ENCODE measurements at places on chromosomes 7 and 10. TPM values are rescaled to one million over a fixed set of nuclear protein-coding genes. Genes with fewer than 3 reads are reported as not detected.

Gene SMKR1
- not detected for total RNA-seq

- H3K27me3 ChIP-seq, result peaks cover 18% of the 10 kb centered on the region
- no peaks in the 10 kb centered on the region for H3K36me3 ChIP-seq
- H3K27ac ChIP-seq, result no peak overlapping the region
- no peak overlapping the region for H3K4me3 ChIP-seq
Observed at GRCh38 chr7:289209-289755, 688 bp upstream of the FOXL3 start.

- no peaks in the 10 kb centered on the region for H3K36me3 ChIP-seq
- DNase-seq, result no peak
- no peaks in the 10 kb centered on the region for H3K4me1 ChIP-seq
- H3K27ac ChIP-seq, result no peak overlapping the region
Observed at GRCh38 chr10:126872768-126873167, 32.5 kb upstream of the DOCK1 start.

GRCh38 chr10:71737001-71737833 is 17.6 kb upstream of the C10orf105 start:
- no peaks in the 10 kb centered on the region for H3K36me3 ChIP-seq
- peak; percentile 83 for DNase-seq
- H3K4me1 ChIP-seq, result peaks cover 17% of the 10 kb centered on the region
- H3K4me3 ChIP-seq, result no peak overlapping the region

- no peaks in the 10 kb centered on the region for H3K4me1 ChIP-seq
Observed at GRCh38 chr7:42193471-42194129, 43.4 kb downstream of the GLI3 start.

Measured in colonic mucosa (tissue), 4 donors.